D341Med (cell line): ENCODE measurements at places on chromosomes 5 and 9.

DNA sequence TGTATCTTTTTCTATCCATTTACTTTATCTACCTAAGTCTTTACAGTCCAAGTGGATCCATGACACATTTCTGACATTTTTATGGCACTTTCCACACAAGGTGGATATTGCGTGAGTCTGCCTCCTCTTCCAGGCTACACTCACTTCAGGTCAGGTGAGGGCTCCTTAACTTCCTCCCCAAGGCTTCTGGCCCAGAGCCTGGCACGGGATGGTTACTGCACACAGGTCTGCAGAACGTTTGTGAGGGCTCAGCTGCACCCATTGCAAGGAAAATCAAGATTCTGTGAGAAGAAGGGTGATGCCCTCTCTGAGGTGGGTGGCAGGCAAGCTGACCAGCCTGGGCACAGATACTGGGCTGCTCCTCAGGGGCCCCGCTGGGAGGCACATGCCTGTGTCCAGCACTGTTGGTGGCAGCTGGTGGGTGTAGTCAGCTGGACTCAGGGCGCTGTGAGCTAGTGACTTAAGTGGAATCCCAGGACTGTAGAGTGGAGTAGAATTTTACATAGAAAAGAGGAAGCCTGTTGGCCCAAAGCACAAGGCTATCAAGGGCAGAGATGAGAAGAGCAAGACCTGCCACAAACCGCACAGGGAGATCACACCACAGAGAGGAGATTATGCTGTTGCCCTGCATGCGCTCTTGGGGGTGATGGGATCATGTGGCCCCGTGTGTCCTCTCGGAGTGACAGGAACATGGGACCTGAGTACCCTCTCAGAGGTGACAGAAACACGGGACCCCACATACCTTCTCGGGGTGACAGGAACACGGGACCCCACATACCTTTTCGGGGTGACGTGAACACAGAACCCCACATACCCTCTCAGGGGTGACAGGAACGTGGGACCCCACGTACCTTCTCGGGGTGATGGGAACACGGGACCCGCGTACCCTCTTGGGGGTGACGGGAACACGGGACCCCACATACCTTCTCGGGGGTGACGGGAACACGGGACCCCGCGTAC lies 21.3 kb downstream of the AHRR start:
- peak; percentile 28 for DNase-seq

DNA sequence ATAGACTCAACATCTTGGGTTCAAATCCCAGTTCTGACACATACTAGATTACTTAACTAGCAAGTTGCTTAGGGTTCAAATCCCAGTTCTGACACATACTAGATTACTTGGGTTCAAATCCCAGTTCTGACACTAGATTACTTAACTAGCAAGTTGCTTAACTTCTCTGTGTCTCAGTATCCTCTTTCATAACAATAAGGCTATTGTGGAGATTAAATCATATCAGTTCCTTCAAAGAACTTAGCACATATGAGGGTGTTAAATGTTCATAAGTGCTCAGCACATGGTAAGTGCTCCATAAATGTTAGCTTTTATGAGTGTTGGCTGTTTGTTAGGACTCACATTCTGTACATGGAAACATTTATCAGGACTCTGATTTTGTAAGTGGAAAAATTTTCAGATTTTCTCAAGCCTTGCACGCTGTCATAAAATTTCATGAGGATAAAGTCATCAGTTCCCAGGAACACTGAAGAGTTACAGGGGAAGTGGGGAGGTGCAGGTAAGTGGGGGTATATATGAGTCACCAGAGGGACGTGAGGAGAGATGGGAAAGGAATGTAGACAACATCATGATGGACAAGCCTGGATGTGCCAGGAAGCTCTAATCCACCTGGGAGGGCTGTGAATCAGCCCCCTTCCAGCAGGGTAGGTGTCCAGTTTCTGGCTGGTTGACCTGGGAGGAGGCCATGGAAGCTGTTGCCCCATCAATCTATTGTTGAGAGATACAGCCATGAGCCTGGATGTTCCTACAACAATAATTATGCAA lies 532.2 kb upstream of the WWC1 start:
- DNase-seq: no peak

DNA sequence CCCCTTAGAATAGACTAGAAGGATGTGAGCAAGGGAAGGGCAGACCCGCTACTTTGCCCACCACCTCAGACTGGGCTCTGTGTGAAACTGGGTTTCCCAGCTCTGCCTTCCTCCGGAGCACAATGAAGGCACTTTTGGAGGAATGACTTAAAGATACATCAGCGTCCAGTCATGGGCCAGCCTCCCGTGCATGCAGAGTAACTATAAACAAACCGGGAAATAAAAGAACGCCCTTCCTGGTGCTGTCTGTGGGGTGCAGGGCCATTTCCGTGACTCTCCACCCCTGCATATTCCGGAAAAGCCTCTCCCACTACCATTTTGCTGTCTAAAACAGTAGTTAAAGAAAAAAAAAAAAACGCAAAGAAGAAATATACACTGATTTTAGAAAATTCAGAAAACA lies 165.9 kb upstream of the IRX4 start:
- no peak for DNase-seq

- DNase-seq: no peak
These were observed 196.4 kb downstream of the EFNA5 start for GRCh38 chr5:107474361-107474715.

- DNase-seq: no peak
These were observed 1.7 kb downstream of the TLE1 start for GRCh38 chr9:81687521-81688261.

DNA sequence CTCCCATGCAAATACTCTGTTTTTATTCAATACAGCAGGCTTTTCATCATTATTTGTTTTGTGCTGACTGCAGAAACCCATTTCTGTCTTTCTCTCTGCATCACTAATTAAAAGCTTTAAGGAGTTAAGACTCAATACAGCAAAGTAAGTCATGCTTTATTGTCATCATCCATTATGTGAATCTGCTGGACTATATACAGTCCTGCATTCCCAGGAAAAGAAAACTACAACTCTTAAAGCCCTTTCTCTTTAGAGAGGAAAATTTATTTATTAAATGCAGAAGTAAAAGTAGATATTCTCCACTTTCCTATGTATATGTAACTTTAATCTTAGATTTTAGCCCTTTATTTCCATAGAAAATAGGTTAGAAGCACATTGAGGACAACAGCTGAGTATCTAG lies 706.6 kb upstream of the RGMB start:
- DNase-seq: no peak

DNA sequence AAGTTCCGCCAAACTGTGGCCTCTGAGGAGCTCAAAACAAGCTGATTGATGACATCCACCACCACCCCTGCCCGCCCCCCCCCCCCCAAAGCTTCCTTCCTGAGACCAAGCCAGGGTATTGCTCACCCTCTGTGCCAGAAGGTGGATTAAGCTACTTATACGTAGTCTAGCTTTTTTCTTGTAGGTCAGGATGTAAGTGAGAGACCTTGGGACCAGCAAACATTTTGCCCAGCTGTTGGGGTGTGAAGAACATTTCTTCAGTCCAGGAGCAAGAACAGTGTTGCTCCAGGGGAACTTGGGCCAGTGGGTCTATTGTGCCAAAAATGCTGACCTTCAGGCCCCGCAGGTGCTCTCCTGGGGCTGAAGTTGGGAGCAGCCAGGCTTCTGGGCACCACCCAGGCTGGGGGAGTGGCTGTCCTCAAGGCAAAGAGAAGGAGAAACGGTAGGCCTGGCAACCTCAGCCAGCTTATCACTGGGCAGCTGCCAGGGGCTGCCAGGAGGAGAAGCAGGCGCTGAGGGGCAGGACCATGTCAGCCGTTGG lies 18.0 kb downstream of the NEURL1B start:
- no peak for DNase-seq

GRCh38 chr5:139481580-139482049 lies 943 bp downstream of the STING1 start:
- peak; percentile 9 for DNase-seq

DNA sequence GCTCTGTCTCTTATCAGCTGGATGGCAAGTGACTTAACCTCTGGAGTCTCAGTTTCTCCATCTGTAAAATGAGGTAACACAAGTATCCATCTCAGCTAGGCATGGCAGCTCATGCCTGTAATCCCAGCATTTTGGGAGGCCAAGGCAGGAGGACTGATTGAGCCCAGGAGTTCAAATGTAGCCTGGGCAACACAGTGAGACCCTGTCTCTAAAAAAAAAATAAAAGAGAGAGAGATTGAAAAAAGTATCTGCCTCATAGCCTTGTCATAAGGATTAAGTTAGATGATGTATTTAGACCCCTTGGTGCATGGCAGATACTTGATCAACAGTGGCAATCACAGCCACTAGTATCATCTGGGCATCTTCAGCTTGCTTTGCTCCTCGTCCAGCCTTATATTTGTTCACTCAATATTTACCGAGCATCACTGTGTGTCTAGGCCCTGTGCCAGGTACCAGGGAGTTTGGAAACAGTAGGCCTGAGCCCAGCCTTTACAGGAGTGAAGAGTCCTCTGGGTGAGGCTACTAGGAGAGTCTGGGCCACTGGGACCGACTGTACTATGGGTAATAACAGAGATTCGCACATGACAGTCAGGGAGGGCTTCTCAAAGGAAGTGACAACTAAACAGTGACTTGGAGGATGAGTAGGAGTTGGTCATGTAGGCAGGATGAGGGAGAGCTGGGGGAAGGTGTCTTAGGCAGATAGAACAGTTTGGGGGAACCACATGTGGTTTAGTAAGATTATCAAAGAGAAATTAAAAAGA lies 34.2 kb downstream of the CORO2A start:
- DNase-seq: no peak

GRCh38 chr9:105191508-105192121 lies 52.8 kb upstream of the SLC44A1 start:
- no peak for DNase-seq

GRCh38 chr5:41522193-41522786 lies 11.9 kb upstream of the PLCXD3 start:
- no peak for DNase-seq

DNA sequence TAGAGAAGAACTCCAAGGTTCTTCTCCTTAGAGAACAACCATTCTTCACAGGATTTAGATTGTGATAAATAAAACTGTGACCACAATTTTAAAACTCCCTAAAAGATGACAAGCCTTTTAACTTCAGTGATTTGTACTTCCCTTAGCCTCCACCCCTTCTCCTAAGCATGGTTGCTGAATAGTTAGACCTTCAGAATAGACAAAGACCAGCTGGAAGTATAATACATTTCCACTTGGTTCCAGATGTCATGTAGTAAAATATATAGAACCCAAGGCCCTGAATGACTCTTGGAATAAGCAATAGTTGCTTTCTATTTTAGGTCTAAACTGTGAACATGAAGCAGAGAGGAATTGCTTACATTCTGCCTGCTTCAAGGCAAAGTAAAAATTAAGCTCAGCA lies 208.7 kb downstream of the ARRDC3 start:
- no peak for DNase-seq

- no peak for DNase-seq
These were observed 83.7 kb upstream of the FCN2 start for GRCh38 chr9:134796882-134797281.

DNA sequence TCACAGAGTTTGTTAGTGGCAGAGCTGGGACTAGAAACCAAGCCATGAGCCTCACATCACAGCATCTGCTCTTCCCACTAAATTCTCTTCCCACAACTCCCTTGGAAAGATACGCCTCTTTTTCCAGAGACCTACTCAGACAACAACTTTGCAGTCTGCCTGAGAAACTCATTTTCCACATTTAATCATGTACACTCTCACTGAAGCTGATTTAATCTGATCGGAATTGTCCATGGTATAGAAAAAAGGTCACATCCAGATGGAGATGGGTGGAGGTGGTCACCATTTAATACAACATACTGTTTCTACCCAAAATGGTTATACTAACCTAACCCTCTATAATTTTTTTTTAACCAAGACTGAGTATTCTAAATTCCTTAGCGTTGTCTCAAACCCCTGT lies 366.2 kb downstream of the ENC1 start:
- no peak for DNase-seq

DNA sequence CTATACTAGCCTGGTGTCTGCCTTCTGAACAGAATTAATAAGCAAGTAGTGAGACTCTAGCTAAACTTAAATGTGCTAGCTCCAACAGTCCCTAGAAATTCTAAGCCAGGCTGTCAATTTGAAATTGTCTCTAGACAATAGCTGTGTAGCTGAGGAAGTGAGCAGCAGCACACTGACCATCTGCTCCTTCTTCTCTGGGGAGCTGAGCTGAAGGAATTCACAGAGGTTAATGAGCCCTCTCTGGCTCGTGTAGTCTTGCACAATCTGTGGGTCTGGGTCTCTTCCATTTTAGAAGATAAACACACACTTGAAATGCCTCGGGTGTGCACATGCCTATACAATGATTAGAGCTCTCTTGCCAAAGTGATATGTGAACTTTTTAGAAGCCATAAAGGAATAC lies 63.5 kb upstream of the BARX1 start:
- DNase-seq: peak; percentile 43

DNA sequence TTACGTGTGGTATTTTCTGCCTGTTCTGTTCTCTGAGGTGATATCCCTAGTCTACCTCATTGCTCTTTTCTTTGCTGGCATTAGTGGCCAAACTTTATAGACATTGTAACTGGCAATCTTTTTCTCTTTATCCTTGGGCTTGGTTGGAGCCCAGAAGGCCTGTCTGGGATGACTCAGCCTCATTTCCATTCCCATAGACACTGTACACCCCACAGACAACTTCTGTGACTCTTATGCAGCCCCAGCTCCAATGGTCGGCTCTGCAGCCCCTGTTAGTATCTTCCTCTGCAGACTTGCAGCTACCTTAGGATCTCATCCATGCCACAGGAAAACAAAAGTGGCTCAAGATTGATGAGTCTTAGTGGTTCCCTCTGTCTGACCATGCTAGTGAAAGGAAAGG lies 79.8 kb downstream of the CFAP95 start:
- DNase-seq: no peak

DNA sequence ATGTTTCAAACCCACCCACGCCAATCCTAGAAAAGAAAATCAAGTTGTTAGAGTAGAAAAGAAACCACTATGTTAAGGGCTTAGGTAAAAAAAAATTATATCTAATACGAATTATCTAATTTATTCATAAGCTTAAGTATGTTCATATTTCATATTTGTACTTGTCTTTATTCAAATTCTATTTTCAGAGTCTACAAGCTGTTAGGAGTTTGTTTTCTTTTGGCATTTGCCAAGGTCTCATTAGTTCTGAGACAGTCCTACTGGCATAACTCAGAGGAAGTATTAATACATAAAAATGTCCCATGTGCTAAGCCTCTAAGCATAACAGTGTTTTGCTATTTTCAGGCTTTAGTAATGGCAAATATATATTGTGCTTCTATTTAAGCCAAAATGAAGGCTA lies 57.6 kb downstream of the STARD4 start:
- no peak for DNase-seq

DNA sequence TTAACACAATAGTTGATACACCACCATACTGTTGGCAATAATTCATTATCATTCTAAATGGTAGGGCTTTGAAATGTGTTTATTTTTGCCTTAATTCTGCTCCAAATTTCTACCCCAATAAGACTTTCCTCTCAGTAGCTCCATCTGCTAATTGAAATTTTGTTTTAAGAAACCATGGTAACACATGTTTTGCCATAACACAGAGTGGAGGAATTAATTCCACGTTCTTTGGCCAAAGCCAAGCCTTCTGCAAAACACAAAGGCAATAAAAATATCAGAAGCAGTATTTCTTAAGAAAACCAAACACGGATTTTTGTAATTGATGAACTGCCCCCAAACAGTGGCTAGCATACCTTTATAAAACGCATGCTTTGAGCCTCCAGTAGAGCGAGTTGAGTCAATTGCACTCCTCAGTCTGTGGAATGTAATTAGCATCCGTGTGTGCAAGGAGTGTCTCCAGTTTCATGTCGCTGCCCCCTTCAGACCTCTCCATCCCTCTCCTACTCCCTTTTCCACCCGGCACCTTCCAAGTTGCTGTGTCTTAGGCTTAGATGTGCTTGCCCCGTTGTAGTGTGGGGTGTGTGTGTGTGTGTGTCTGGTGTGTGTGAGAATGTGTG lies 58.2 kb upstream of the CKS2 start:
- no peak for DNase-seq
